ENCODE measurements at places on chromosomes 7 and 10.

DNA sequence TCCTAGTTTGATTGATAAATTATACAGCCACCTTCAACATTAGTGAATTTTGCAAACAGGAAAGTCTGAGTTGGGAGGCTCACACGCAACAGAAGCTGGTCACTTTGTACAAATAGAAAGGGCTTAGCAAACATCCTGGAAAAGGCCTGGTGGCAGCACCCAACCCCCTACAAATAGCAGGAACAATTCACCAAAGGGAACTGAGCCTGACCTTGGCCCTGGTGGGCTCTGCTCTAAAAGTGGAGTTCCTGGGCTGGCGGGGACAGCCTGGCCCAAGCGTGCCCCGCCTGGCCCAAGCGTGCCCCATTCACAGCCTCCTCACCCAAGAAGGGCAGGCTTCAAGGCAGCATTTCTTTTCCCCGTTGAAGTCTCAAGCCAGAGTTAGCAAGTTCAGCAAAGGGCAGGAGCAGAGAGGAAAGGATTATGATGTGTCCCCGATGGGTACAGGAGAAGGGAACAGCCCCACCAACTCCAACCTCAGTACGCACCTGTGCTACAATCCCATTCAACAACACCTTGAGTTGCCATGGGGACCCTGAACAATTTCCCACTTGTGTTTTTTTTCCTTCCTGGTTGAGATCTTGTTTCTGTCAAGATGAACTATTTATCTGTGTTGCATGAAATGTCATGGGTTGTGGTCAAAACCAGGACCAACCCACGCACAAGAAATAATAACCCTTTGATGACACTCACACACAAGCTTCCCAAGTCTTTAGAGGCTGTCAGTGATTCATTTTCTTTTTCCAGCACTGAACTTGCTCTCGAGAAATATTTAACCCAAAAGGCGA, 43.4 kb downstream of the RGS10 start:
- DNase-seq, result no peak

DNA sequence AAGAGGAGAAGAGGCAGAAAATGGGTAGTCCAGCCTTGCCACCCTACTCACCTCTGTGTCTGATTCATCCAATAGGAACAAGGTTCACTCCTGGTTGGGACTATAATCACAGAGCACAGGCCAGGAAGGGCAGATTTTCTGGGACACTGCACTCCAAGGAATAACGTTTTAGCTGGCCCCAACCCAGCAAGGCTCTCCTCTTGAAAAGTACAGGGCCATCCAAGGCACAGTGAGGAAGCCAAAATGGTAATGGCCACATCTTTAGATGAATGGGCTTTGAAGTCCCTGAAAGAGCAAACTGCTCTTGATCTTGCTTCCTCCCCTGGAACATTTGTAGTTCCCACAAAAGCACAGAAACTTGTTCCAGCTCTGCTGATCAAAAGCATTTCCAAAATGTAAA, 149.4 kb downstream of the GRM3 start:
- DNase-seq, result no peak

DNA sequence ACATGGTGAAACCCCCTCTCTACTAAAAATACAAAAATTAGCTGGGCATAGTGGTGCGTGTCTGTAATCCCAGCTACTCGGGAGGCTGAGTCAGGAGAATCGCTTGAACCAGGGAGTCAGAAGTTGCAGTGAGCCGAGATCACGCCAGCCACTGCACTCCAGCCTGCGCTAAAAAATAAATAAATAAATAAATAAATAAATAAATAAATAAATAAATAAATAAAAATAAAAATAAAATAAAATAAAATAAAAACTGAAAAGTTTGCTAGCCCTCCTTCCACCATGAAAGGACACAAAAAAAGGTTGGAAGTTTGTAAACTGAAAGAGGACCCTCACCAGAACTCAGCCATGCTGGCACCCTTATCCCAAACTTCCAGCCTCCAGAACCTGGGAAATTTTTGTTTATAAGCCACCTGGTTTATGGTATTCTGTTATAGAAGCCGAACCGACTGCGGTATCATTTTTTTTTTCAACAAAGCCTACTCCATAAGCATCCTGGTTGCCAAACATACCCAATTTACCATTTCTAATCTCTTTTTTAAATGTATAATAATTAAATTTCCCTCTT, 448.2 kb downstream of the SEMA3D start:
- no peak for DNase-seq

DNA sequence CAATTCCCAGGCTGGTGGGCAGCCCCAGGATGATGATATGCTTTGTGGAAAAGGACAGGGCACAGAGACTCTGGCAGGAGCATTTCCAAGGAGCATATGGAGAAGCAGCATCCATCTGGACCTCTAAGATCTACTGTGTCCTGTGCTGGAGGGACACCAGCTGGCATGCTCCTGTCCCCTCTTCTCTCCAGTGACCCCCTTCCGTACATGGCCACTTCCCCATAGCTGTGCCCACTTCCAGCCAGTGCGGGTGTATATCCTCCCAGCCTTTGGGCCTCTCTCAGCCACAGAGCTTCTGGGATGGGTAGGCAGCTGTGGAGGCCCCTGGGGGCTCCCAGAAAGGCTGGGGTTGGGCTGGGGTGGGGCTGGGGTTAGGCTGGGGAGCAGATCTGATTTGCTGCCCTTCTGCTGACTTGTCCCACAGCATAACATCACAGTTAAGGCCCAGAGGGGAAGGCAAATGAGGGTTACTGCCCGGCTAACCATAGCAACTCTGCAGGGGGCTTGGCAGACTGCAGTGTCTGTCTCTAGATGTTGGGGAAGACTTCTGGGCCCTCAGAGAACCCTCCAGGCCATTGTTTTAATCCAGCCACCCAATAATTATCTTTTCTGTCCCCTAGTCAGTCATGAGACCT, 6.3 kb downstream of the NPFFR1 start:
- DNase-seq, result no peak

DNA sequence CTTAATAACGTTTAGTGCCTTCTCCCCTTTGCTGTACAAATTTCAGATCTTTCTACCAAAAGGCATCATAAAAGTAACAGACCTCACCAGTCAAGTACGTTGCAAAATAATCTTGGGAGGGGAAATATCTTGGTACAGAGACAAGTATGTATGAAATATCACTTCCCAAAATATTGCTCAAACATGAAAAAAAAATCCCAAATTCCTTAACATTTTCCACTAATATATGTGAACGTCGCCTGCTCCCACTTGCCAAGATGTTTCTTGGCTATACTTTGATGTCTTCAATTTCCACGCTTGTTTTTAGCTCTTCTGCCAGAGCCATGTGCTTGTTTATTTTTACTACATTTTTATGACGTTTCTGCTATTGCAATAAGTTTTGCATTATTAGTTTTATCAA, 223.5 kb downstream of the PLXNA4 start:
- DNase-seq, result no peak

- no peak for DNase-seq
Measured at GRCh38 chr10:82149674-82150073, 274.7 kb downstream of the NRG3 start.

GRCh38 chr7:30193336-30193943, 58.7 kb downstream of the MTURN start:
- DNase-seq, result no peak

- DNase-seq, result no peak
Measured at GRCh38 chr10:121683816-121684215, 85.6 kb upstream of the FGFR2 start.

DNA sequence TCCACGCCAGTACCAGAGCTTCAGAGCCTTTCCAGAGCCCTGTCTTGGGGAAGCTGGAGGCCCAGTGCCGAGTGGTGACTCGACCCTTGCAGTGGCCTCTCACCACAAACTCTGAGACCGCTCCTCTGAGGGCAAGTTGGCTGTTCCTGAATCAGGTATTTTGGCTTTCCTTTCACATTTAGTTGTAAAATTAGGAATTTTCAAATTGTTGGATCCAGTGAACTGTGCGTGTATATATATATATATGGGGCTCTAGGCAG, 128.7 kb upstream of the UNC5B start:
- DNase-seq, result no peak

GRCh38 chr10:74202356-74202755, 51.3 kb downstream of the ADK start:
- DNase-seq, result no peak
